Stimulated activated CD4-positive, alpha-beta T cell treated with anti-CD3 and anti-CD28 coated beads, Interleukin-4, amount 100 ng/mL, for 24 hours (primary cell): ENCODE measurements at places on chromosomes 13 and 19.

- DNase-seq = no peak
Observed at GRCh38 chr13:93951951-93952350, 527.5 kb downstream of the DCT start.

DNA sequence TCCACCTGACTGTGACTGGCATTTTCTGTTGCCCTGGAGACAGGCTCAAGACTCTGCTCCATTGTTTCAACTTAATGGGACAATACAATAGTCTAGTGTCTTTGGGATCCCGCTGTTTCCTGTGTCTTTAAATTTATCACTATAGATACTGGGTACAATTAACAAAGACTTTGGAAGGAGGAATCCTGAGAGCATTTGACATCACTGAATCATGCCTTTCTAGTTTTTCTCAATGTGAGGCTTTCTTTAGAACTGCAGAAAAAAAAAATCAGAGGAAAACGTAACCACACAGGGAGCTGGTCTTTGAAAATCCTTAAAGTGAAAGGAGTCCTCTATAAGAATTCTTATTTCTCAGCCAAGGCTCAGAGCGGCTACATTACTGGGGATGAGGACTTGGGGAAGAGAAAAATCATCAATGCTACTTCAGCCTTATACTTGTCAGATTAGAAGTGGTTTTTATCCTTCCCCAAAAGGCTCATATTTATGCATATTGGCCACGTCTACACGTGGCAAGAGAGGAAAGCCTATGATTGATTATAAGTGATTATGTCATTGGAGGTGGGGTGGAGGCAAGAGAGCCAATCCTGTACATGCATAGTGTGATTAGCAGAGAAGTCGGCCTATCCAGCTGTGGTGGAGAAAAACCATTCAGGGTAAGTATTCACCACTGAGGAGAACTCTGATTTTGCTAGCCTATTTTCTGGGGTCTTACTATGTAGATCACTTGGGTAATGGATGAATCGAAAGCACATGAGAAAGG, 34.4 kb upstream of the UBL3 start:
- no peak for DNase-seq

GRCh38 chr13:110108348-110109139, 198.4 kb downstream of the COL4A1 start:
- no peak for DNase-seq

DNA sequence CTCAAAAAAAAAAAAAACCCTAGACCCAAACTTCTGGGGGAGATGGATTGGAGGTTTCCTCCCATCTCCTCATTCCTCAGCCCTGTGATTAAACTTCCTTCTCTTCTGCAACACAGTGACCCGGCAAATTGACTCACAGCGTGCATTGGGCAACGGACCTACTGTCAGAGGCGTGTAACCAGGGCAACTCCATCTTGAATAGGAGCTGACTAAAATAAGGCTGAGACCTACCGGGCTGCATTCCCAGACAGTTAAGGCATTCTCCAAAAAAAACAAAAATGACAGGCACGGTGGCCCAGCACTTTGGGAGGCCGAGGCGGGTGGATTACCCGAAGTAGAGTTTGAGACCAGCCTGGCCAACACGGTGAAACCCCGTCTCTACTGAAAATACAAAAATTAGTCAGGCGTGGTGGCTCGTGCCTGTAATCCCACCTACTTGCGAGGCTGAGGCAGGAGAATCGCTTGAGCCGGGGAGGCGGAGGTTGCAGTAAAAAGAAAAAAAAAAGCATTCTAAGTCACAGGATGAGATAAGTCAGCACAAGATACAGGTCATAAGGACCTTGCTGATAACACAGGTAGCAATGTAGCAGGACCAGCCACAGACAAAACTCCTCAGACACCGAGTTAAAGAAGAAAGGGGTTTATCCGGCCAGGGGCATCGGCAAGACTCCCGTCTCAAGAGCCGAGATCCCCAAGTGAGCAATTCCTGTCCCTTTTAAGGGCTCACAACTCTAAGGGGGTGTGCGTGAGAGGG, 5.4 kb upstream of the NLRP7 start:
- DNase-seq = no peak

DNA sequence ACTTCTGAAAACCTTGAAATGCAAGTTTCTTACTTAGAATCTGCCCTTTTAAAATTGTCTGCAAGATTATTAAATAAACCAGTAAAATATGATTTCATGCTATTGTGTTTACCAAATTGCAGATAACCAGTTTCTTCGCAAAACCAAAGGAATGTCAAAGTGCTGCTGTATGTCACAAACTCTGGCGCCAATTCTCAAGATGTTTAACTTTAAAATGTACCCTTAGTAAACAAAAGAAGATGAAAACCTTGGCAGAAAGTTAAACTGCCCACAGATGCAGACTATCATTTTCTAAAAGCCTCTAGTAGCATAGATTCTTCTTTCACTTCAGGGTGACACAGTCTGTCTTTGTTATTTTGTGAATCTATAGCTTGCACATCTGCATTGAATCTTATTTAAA, 189.2 kb downstream of the SLITRK6 start:
- DNase-seq = no peak

GRCh38 chr13:32804673-32805230, 211.5 kb upstream of the KL start:
- no peak for DNase-seq

GRCh38 chr13:99311748-99312492, 4.7 kb upstream of the GPR183 start:
- DNase-seq = no peak

- no peak for DNase-seq
Observed at GRCh38 chr19:464208-464545, 3.3 kb upstream of the SHC2 start.

GRCh38 chr19:35223084-35223790, 5.3 kb downstream of the FAM187B start:
- peak; percentile 2 for DNase-seq

- no peak for DNase-seq
Observed at GRCh38 chr19:17159466-17160393, 55.4 kb upstream of the USE1 start.

GRCh38 chr13:30338331-30338851, 31.0 kb upstream of the KATNAL1 start:
- DNase-seq = no peak
